ENCODE measurements at places on chromosomes 1 and 21. TPM values are rescaled to one million over a fixed set of nuclear protein-coding genes. Genes with fewer than 3 reads are reported as not detected.

Gene MYBPH
- not detected for total RNA-seq

DNA sequence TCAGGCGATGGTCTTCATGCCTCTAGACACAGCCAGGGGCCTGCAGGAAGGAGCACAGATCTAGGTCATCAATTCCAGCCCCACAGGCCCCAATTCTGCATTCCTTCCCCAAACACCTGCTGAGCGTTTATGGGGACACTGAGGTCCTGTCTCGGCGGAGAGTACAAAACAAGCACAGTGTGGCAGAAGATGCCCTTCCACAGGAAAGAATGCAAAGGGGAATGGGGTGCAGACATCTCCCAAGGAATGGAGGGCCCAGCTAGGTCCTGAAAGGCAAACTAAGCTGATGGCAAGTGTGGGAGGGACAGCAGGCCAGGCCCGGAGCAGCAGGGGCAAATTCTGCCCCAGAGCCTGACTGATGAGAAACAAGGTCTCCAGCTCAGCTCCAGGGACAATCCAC is 3.5 kb upstream of the S100A8 start:
- no peaks in the 10 kb centered on the region for H3K4me1 ChIP-seq
- H3K4me3 ChIP-seq, result no peak overlapping the region
- no peaks in the 10 kb centered on the region for H3K36me3 ChIP-seq
- DNase-seq, result no peak
- H3K27ac ChIP-seq, result no peak overlapping the region

GRCh38 chr1:159936273-159936904 is 9.0 kb downstream of the IGSF9 start:
- H3K27me3 ChIP-seq, result 0 out of 2 replicates have a peak, but pooled peaks cover 2% of the 10 kb centered on the region
- H3K36me3 ChIP-seq, result no peaks in the 10 kb centered on the region
- DNase-seq, result no peak
- no peak overlapping the region for H3K27ac ChIP-seq

Gene MPC2
- 71.7 TPM for total RNA-seq

DNA sequence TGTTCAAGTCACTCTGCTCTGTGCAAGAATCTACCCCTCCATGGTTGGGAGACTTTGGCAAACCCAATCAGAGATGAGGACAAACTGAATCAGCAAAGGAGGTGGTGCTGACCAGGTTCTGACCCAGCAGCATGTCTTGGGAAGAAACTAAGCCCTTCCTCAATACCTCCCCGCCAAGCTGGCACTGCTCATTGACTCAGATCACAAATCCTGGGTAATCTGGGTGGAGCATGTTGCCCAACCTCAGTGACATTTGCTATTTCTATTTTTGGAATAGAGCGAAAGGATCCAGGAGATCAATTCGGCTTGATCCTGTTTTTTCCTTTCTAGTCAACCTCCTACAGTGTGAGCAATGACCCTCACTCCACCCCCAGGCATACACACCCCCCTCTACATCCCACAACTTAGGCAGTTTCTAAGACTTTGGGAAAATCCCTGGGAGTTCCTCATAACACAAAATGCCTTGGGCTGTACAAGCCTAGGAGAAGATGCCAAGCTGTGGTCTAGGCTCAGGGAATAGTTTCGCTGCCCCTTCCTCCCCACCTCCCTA is 166.8 kb upstream of the KCNJ6 start:
- no peaks in the 10 kb centered on the region for H3K4me1 ChIP-seq
- H3K4me3 ChIP-seq, result no peak overlapping the region
- H3K27me3 ChIP-seq, result no peaks in the 10 kb centered on the region
- DNase-seq, result no peak
- H3K27ac ChIP-seq, result no peak overlapping the region

Gene ITLN2
- not detected for total RNA-seq

DNA sequence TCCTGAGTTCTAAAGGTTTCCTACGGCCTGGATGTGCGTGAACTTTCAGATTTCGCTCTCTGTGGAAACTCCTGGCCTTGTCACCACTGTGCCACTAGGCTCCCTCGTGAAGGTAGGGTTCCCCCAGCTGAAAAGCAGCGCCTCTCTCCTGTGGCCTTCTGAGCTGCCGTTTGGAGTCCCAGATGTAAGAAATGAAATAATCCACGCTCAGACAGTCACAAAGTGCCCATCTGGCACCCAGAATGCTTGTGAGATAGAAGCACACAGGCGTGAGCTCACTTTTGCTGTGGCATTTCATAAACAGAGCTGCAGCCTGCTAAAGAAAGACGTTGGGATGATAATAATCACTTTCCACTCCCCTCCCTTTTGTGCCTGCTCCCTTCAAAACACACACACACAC is 65.8 kb downstream of the LMO4 start:
- no peak overlapping the region for H3K27ac ChIP-seq
- no peaks in the 10 kb centered on the region for H3K36me3 ChIP-seq
- H3K4me1 ChIP-seq, result peaks cover 15% of the 10 kb centered on the region
- no peak for DNase-seq
- H3K27me3 ChIP-seq, result no peaks in the 10 kb centered on the region

- no peaks in the 10 kb centered on the region for H3K4me1 ChIP-seq
- no peaks in the 10 kb centered on the region for H3K27me3 ChIP-seq
- DNase-seq, result no peak
- H3K36me3 ChIP-seq, result no peaks in the 10 kb centered on the region
Observed at GRCh38 chr1:3181956-3182355, 113.0 kb downstream of the PRDM16 start.

DNA sequence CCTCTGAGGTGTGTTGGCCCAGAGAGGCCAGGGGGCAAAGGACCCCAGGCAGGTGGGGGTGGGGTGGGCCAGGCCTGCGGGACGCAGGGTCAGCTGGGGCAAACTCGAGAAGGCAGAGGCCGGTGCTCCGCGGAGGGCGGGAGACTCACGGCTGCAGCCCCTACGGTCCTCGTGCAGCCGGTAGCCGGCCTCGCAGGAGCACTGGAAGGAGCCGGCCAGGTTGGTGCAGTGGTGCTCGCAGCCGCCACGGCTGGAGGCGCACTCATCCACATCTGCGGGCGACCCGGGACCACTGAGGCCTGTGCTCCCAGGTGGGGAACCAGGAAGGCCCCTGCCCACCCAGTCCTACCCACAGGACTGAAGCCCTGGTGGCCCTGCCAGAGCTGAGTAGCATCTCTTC is 55.3 kb downstream of the ARHGEF16 start:
- no peaks in the 10 kb centered on the region for H3K27me3 ChIP-seq
- H3K4me3 ChIP-seq, result no peak overlapping the region
- H3K36me3 ChIP-seq, result no peaks in the 10 kb centered on the region
- no peak overlapping the region for H3K27ac ChIP-seq

DNA sequence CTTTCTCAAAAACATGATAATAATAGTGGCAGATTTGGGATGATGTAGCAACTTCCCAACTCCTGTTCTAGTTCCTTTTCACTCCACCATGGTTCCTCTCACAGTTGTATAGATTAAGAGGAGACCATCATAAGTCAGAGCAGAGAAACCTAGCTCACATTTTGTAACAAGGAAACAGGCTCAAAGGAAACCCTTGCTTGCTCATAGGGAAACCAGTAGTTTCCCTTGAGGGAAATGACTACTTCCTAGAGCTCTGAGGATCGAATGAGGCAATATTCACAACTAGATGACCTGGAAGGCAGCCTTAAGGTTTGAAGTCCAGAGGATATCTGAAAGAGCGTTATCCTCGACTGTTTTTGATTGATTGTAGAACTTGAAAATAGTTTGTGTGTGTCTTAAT is 76.1 kb upstream of the C8B start:
- DNase-seq, result no peak
- H3K36me3 ChIP-seq, result no peaks in the 10 kb centered on the region
- H3K27ac ChIP-seq, result no peak overlapping the region
- no peaks in the 10 kb centered on the region for H3K4me1 ChIP-seq
